ENCODE measurements at places on chromosomes 2 and 18.

GRCh38 chr2:75428060-75428459, 132.7 kb downstream of the EVA1A start:
- DNase-seq: no peak

GRCh38 chr2:63399156-63399555, 189.1 kb downstream of the WDPCP start:
- DNase-seq: no peak

DNA sequence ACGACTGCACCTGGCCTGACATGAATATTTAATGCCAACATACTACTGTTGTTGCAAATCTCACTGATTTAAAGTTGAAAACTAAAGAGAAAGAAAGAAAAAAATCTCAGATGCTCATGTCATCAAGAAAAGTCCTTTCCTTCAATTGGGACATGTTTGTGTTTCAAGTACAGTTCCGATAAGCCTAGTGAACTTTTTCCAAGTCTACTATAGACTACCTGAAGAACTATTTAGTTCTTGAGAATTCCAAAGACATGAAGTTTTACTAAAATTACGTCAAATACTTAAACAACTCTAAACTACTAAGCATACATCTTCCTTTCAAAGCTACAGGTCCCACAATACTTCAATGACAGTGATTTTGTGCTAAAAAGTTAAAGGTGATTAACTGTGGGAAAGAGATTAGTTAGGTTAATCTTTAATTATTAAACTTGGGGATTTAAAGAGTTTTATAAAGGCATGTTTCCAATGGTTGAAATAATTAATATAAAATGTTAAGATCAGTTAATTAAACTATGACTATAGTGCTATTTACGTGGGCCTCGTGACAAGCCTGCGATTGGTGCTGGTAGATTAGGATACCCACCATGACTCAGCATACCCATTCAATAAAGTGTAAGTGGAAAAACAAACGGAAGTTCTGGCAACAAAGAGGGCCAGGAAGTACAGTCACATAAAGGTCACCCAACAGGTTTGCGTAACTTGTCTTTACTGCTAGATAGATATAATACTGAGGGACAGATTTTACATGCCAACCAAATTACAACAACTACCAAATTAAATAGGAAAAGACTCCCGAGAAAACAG, 55.5 kb downstream of the SEPTIN10 start:
- peak; percentile 92 for DNase-seq

GRCh38 chr2:29108225-29108624, 7.0 kb upstream of the CLIP4 start:
- DNase-seq: no peak

GRCh38 chr2:225008179-225008856, 34.0 kb downstream of the DOCK10 start:
- DNase-seq: no peak

GRCh38 chr2:180058993-180059392, 51.9 kb upstream of the CWC22 start:
- DNase-seq: no peak

DNA sequence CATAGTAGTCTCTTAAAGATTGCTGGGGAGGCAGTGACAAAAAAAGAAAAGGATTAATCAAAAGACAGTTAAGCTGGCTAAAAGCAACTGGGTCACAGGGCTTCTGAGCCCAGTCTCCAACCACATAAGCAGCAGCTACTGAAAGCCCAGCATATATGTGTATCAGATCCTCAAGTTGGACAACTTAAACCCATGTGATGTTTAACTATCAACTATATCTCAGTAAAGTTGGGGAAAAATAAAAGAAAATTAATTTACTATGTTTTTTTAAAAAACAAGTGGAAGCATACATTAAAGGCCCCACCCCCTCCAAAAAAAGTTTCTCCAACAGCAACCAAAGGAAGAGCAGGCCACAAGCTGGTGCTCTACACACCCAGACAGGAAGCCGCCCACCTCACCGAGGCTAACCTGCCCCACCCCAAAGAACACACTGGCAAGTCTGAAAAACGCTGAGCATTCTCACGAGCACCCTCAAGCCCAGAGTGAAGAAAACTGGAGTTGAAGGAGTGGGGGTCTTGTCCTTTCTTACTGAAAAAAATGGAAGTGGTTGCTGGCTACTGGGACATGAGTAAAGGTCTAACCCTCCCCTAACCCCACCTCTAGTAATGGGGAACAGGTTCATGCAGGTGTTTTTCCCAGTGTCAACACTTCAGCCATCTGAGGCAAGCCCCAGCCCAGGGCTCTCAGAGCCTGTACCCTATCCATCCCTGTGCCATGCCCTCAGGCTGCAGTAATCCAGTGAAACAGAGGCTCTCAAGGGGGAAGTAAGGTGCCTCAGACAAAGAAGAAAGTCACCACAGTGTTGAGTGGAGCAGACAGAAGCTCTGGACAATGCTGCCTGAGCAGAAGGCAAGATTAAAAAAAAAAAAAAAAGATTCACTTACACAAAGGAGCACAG, 106.3 kb downstream of the GYPC start:
- DNase-seq: no peak

- no peak for DNase-seq
Observed at GRCh38 chr2:230968921-230969658, 26.8 kb upstream of the SPATA3 start.

DNA sequence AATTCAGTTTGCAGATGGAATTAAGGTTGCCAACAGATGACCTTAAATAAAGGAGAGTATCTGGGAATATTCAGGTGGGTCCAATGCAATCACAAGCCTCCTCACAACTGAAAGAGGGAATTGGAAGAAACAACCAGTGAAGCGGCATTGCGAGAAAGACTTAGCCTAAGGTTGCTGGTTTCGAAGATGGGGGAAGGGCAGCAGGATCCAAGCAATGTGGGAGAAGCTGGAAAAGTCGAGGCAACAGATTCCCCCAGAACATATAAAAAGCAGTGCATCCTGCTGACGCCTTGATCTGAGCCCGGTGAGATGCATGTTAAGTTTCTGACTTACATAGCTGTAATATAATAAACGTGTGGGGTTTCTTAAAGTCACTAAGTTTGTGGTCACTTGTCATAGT, 162.5 kb downstream of the NDUFA10 start:
- no peak for DNase-seq

- no peak for DNase-seq
Observed at GRCh38 chr2:24712296-24712695, 80.9 kb downstream of the PTRHD1 start.

DNA sequence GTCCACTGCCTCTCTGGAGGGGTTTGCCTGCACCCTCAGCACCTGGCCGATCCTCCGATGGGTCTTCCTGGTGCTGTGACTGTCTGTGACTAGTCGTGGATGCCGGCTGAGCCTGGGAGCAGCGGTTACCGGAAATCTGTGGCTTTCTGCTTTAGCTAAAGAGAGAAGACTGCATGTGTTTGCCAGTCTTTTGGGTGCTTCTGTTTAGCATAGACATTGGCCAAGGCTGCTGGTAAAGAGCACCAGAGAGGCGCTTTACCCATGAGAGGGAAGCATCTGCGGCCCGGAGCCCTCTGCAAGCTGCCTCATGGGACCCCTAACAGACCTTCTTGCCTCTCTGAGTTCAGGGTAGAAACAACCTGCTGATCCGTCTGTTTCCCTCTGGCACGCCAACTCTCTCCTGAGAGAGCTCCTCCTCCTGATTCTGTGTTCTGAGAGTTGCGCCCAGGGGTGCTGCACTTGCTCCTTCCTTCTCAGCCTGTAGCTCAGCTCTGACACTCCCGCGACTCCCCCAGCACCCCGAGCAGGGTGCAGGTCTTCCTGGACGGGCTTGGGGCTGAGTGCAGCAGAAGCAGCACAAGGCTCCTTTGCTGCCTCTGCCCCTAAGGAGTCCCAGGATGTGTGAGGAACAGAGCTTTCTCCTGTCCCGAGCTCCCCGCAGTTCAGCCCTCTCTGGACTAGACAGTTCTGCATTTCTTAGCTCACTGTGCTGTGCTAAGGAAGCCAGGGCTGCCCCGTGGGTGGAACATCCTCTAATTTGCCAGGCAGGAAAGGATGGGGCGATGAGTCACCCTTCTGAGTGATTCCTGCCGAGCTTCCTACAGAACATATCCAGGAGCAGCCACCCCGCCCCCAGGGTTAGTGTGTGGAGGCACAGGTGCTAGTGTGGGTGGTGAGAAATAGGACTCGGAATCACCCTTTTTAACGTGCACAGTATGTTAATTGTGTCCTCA, 203.2 kb downstream of the SH3RF3 start:
- DNase-seq: peak; percentile 88

- DNase-seq: no peak
Observed at GRCh38 chr2:135409436-135409835, 121.6 kb downstream of the ZRANB3 start.

DNA sequence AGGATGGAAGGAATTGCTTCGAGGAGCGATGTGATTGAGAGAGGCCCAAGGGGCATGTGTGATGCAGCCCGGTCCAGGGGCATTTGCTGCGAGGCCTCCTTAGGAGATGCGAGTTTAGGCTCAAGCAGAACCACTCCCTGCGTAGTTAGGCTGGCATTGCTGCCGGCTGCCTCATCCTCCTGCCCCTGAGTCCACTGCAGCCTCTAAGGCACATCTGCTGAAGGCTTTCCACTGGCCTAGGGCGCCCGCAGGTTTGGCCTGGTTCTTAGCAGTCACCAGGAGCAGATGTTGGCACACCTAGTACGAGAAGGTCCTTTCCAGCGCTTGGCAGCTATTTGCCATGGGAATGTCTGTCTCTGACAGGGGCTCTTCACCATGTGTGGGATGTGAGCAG, 20.7 kb downstream of the INPP5D start:
- DNase-seq: no peak

GRCh38 chr2:10042301-10043161, 819 bp upstream of the KLF11 start:
- peak; percentile 89 for DNase-seq

DNA sequence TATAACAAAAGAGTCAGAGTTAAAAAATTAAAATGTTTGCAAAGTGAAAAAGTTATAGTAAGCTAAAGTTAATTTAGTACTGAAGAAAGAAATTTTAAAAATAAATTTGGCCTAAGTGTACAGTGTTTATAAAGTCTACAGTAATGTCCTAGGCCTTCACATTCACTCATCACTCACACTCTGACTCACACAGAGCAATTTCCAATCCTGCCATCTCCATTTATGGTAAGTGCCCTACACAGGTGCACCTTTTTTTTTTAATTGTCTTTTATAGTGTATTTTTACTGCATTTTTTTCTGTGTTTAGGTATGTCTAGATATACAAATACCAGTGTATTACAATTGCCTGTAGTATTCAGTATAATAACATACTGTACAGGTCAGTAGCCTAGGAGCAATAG, 562.9 kb downstream of the PIK3C3 start:
- no peak for DNase-seq

GRCh38 chr2:150716186-150716585, 228.7 kb upstream of the RND3 start:
- DNase-seq: no peak

GRCh38 chr2:12126318-12126717, 379.9 kb downstream of the LPIN1 start:
- no peak for DNase-seq

DNA sequence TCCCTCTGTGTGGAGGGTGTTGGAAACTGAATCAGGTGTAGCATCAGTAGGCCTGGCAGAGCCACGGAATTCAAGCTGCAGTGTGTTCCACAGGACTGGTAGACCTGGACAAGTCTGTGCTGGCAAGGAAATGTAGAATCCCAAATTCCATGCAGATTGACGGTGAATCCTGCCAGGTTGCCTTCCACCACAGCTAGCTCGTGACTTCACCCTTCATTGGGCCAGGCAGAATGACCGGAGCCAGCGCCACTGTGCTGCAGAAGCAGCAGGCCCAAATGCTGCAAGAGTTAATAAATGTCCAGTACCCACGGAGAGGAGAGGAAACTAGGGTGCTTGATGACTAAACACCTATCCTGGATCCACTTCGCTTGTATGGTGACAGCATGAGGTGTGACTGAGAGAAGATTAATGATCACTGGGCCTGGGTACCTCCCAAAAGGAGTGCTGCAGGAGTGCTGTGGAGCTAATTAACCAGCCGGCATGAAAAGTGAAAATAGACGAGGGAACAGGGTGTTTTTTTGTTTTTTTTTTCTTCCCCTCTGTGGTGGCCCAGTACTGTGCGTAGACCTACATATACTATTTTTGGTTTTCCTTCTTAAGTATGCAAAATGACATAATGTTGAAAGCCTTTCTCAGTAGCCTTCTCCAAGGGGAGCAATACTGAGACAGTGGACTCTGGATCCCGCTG, 122.2 kb downstream of the TANC1 start:
- DNase-seq: no peak

- DNase-seq: peak; percentile 3
Observed at GRCh38 chr2:152134488-152135280, 35.8 kb upstream of the CACNB4 start.

- peak; percentile 65 for DNase-seq
Observed at GRCh38 chr2:47323009-47323821, 79.7 kb upstream of the MSH2 start.

DNA sequence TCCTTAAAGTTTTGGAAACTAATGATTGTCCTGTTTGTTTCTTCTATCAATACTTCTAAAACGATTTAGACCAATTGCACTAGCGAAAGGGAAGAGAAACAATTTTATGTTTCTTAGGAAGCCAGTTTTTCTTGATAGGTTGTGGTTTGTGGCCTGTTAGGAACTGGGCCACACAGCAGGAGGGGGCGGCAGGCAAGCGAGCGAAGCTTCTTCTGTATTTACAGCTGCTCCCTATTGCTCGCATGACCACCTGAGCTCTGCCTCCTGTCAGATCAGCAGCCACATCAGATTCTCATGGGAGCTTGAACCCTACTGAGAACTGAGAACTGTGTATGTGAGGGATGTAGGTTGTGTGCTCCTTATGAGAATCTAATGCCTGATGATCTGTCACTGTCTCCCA, 201.5 kb upstream of the PXDN start:
- no peak for DNase-seq

GRCh38 chr2:15507061-15507460, 54.1 kb downstream of the NBAS start:
- no peak for DNase-seq

DNA sequence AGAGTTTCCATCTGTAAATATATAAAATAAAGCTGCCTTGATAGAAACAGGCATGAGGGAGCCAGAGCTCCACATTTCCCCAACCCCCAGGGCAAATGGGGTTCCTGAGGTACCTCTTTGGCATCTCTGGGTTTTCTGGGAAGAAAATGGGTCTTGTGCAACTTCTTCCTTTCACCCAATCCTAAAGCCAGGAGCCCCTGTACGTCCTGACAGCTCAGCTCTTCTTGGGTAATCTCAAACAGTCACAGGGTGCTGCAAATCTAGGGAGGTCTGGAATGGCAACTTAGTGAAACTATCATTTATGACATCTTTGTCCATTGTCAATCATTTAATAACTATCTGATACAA, 36.6 kb upstream of the STAT1 start:
- DNase-seq: no peak

- DNase-seq: no peak
Observed at GRCh38 chr2:197324801-197325200, 14.2 kb upstream of the ANKRD44 start.

- DNase-seq: no peak
Observed at GRCh38 chr2:1498176-1498575, 84.9 kb downstream of the TPO start.

Data from kidney capillary endothelial cell (primary cell).